Activated CD4-positive, CD25-positive, alpha-beta regulatory T cell treated with anti-CD3 and anti-CD28 coated beads, Interleukin-2, amount 50 U/mL, for 16 hours (primary cell): ENCODE measurements at places on chromosomes 2 and 18.

- DNase-seq = no peak
These were observed 181.8 kb downstream of the BCL11A start for GRCh38 chr2:60371681-60372080.

GRCh38 chr2:22600999-22601398 is 784.0 kb upstream of the KLHL29 start:
- DNase-seq = no peak

DNA sequence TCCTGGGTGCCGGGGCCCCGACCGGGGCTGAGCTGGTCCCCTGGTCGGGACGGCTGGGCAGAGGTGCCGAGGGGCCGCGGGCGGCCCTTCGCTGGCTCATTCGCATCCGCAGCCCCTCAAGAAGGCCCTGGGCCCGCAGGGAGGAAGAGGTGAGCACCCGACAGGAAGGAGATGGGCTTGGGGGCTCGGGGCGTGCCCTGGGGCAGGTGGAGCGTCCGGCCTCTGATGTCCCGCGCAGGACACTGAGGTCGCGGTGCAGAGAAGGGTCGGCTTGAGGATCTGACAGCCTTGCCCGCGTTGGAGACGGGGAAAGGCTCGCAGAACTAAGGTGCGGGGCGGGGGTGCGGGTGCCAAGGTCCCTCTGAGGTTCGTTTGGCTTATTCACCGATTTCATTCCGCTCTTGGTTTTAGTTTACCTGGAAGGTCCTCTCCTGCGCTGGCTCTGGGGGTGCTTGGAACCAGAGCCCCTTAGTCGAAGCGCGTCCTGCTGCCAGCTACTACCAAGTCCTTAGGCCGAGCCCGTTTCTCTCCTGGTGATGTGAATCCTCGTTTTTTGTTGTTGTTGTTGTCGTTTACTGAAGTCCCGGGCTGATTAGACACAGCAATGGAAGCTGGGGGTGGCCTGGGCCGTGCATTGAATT is 18.9 kb upstream of the CD8A start:
- no peak for DNase-seq

DNA sequence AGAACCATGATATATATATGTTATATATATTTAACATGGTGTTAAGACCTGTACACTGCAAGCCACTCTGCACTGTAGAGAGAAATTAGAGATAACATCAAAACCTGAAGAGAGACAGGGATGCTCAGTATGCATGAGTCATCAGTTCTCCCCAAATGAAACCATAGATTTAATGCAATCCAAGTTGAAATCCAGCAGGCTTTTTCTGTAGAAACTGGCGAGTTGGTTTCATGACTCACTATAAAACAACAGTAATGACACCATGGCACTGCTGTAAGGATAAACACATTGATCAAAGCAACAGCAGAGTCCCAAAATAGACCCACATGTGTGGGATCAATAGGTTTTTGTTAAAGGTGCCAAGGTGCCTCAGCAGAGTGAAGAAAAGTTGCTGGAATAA is 65.8 kb downstream of the RTP5 start:
- no peak for DNase-seq

DNA sequence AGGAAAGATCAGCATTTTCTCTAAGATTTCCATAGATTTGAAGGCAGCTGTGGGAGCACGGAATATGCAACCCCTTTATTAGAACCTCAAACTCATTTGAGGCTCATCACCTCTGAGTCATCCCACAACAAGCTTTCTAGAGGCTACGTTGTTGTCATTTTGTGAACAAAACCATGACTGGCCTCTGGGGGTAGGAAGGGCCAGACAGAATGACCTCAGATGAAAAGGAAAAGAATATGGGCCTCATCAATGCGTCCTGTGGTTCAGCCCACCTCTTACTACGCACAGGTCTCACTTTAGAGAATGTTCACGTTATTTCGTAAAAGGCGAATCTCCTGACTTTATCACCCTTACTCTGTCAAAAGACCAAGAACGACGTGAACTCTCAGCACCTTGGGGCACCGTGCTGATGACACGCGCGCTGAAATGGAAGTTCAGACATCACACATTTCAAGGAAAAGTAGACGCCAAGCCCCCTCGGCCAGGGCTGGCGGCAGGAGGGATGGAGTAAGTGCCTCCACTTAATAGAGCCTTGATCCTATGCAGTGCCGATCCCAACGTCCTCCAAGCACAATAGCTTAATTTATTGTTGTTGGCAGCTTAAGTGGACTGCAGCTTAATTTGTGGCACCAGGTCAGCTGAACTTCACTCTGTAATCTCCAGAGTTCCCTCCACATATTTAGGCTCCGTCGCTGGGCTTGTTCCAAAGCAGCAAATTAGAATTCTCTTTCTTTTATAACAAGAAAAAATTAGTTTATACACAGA is 208.3 kb downstream of the EIPR1 start:
- no peak for DNase-seq

DNA sequence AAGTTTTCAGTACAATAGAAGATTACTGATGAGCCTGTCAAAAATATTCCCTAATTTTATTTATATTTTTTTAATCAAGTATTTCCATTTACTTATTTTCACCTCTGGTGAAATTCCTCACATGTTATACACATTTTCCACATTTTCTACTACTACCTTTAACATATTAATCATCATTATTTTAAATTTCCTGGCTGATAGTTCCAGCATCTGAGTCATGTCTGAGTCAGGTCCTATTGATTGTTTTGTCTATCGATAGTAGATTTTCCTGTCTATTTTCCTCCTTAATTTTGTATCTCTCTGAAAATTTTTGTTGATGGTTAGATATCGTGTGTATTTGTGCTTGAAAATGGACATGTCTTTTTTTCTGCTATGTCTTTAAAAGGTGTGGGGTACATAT is 211.8 kb upstream of the DSEL start:
- no peak for DNase-seq

DNA sequence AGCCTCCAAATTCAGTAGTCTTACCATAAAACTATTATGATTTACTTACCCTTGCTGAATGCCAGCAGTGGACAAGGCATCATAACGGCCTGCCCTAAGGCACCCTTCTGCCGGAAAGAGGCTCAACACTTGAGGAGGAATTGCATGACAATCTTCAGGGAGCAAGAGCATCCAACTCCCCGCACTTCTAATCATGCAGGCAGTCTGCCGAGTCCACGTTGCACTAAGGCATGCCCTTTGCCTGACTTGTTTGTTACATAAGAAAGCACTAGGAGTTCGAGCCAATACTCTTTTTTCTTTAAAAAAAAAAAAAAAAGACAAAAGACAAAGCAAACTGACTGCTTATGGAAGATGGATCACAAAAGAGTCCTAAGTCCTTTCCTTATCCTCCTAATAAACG is 17.9 kb upstream of the SPTBN1 start:
- no peak for DNase-seq

DNA sequence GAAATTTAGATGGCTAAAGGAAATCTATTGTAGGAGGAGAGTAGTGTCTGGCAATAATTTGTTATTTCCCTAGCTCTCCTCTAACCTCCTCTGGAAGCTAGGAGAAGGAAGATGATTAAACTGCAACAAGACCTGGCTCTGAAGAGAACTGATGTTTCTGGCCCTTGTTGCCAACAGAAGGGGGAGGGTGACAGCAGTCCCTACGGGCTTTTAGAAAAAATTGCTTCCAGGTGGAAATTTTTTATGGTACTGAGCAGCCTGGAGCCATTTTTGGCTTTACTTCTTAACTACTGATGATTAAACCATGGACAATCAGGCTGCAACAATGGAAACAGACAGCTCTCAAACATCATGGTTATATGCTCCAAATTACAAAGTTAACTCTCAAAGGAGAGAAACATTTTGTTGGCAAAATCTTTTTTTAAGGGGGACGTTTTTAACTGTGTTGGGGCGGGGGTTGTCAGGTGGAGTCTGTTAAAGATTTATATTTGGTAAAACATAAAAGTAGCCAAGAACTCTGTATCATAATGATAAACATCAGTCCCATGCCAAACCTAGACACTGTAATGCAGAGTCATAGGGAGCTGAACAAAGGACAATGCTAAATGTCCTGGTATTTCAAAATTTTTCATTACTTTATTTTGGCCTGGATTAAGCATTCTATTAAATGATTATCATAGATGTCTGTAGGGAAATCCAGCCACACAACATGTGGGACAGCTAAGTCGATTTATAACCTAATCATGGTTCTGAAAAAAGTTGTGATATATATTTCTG is 70.0 kb downstream of the EXOC6B start:
- no peak for DNase-seq

- no peak for DNase-seq
These were observed 168.9 kb upstream of the RMP24 start for GRCh38 chr18:35803551-35803950.

DNA sequence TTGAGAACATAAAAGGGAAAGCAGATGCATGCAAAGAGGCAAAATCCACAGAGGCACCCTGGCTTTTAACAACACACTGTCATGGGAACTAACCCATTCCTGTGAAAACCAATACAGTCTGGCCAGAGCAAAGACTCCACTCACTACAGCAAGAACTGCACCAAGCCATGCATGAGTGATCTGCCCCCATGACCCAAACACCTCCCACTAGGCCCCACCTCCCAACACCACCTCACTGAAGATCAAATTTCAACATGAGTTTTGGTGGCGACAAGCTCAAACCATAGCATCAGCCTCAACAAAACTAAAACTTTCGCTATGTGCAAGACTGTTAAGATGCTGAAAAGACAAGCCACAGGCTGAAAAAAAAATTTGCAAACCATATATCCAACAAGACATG is 162.8 kb downstream of the SMAD2 start:
- no peak for DNase-seq

- no peak for DNase-seq
These were observed 105.8 kb downstream of the GALNT14 start for GRCh38 chr2:31032475-31032874.

- no peak for DNase-seq
These were observed 396.2 kb downstream of the ARHGAP15 start for GRCh38 chr2:143525402-143525860.

- no peak for DNase-seq
These were observed 285.4 kb downstream of the ZEB2 start for GRCh38 chr2:144234542-144234871.

GRCh38 chr2:33529771-33530481 is 53.5 kb downstream of the RASGRP3 start:
- no peak for DNase-seq

GRCh38 chr2:230981704-230982103 is 14.2 kb upstream of the SPATA3 start:
- no peak for DNase-seq

DNA sequence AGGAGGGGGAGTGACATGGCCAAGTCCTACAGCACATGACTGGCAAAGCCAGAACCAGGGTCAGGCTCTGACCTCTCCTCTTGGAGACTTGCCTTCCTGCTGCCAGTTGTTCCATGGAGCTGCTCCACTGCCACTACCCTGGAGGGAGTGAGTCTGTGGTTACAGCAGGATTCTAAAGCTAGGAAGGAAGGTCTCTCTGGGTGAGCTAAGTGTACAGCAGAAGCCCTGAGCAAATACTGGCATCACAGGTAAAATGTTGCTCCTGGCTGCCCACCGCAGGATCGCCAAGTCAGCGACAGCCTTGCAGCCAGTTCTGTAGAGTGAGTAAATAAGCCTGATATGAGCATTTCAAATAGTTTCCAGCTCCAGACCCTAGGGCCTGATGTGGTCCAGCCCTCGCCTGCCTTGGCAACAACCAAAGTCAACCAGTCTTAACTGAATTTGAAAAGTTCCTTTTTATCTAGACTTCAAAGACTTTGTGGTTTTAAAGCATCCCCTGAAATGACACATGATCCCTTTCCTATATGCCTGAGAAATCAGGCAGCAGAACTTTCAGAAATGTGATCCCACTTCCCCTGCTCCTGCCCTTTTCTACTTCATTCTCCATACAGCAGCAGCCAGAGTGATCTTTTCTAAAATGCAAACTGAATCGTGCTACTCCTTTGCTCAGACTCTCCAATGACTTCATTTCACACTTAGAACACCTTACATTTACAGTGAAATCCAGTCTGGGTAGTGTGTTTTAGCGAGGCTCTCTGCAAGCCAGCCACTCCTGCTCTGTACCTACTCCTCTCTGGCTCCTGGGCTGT is 114.3 kb downstream of the MGAT5 start:
- DNase-seq = no peak

- DNase-seq = no peak
These were observed 43.1 kb downstream of the RMP24 start for GRCh38 chr18:36015629-36016028.

GRCh38 chr2:187936228-187936627 is 355.4 kb upstream of the GULP1 start:
- DNase-seq = no peak

- no peak for DNase-seq
These were observed 136.5 kb upstream of the HS6ST1 start for GRCh38 chr2:128454980-128455720.

DNA sequence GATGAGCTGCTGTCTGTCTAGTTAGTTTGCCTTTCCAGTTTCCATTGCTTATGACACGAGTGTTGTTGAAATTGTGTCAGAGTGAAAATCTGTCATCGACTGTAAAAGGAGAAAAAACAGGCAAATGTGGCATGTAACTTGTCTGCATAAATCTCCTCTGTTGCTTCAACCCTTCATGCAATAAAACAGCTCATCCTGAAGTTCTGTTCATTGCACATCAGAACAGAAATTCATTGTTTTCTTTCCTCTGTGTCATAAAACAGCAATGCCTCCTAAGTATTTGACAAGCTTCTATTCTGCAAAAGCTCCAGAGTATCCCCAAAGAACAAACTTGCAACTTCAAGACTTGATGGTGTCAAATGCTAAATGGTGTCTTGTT is 432.1 kb downstream of the MEIS1 start:
- no peak for DNase-seq

- no peak for DNase-seq
These were observed 163.4 kb downstream of the EHBP1 start for GRCh38 chr2:62868947-62869346.

- no peak for DNase-seq
These were observed 301.9 kb downstream of the ZNF407 start for GRCh38 chr18:74899554-74899953.

DNA sequence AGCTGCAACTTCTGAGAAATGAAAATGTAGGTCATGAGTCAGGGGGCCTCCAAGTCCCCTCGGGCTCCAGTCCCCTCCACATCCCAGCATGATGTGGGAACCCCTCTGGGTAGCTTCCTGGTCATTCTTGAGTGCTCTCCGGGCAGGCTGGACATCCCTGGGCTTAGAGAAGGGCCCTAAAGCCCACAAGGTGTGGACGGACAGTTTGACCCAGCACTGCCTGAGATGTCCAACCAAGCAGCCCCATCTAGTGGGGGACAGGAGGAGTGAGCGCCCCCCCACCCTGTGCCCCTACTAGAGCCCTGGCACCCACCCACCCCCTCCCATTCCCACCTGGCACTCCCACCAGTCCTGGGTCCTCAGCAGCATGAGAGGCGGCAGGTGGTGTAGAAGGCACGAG is 46.0 kb downstream of the CYP27C1 start:
- no peak for DNase-seq
